ENCODE measurements at places on chromosomes 7 and 10.

DNA sequence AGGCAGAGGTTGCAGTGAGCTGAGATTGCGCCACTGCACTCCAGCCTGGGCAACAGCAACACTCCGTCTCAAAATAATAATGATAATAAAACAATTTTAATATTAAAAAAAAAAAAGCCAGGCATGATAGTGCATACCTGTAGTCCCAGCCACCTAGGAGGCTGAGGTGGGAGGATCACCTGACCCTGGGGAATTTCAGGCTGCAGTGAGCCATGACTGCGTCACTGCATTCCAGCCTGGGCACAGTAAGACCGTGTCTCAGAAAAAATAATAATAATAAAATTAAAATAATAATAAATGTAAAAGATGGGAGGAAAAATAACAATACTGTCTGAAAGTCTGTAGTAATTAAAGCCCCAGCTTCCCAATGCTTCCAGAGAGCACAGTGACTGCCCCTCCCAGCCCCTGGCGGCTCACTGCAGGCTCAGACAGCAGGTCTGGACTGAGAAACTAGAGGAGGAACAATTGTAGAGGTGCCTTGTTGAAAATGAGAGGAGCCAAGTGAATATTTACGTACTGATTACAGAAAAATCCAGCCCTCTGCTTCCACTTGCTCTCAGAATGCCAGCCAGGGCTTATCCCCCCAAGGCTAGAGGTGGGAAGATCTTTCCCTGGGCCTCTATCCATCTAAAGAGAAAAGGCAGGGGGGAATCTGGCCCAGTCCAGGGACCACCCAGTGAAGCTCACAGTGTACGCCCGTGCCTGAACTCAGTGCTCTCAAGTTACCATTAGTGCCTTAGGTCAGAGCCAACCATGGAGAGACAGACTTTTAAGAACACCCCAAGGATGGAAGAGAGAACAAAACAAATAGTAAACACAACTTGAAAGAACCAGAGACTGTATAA is 112.8 kb downstream of the PARD3 start:
- no peak for DNase-seq

- no peak for DNase-seq
Observed at GRCh38 chr10:36519909-36520308, 605.5 kb upstream of the ANKRD30A start.

DNA sequence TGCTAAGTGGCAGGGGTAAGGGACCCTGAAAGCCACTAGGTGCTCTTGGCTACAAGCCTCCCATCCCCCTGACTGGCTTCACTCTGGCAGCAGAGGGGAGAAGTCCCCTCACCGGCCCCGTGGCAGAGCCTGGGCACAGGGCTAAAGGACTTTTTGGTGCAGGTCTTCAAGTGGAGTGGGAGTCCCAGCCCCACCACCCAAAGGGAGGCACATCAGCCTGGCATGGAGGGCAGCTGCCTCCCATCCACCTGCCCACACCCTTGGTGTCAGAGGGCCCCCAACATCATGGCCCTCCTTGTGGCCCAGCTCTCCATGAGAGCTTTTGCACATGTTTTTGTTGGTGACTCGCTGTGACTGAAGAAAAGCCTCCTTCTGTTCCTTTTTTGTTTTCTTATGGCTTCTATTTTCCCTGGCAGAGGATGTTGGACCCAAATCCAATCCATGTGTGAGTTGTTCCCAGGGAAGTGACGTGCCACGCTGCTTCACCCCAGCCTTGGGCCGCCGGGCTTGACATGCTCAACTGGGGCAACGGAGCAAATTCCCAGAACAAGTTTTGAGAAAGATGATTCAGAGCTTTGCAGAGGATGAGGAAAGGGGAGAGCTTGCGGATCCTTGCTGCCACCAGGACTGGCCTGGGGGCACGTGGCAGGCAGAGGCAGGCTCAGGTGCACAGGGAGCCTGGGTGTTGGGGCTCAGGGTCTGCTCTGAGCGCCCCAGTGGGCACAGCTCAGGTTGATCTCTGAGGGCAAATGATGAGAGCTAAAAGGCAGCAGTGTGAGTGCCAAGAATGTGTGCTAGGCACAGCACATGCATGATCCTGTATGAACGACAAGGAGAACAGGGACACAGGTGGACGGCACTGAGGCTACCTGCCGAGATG is 1.9 kb upstream of the AEBP1 start:
- DNase-seq: no peak

- DNase-seq: no peak
Observed at GRCh38 chr10:95782318-95782717, 26.4 kb downstream of the ENTPD1 start.

GRCh38 chr7:121366852-121367431 is 29.2 kb downstream of the FAM3C start:
- no peak for DNase-seq

DNA sequence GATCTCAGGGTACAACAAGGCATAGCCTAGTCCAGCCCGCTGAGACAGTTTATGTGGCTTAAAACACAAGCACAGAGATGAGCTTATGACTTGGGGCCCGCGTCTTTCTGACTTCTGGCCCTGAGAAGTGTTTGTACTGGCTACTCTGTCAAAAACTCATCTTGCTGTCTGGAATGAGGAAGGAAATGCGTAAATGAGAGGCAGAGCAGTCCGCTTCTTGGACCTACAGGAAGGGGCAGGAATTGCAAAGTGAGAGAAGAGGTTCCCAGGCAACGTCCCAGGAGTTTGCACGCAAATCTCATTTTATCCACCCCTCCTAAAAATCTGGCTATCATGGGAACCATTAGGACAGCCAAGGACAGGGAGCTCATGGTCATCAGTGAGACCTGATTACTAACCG is 5.5 kb downstream of the ANXA11 start:
- DNase-seq: no peak
